SJCRH30 (cell line): ENCODE measurements at places on chromosomes 3 and 15. TPM values are rescaled to one million over a fixed set of nuclear protein-coding genes. Genes with fewer than 3 reads are reported as not detected.
A peak's percentile ranks its signal among the peaks of the same experiment; 100 is the strongest.

DNA sequence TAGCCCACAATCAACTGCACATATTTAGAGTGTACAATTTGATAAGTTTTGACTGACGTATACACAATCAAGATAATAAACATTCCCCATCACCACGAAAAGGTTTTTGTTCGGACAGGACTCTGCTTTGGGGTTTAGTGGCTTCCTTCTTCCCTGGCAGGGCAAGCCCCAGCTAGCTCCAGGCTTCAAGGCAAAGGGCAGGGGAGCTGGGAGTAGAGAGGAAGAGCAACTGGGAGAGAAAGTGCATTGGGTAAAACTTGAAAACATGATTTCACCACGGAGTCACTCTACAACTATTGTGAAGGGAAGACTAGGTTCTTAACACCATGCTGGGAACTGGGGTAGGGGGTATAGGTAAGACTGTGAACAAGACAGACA lies 185.1 kb upstream of the UBE2E1 start:
- no peak for DNase-seq

- no peak for DNase-seq
Measured at GRCh38 chr15:73996939-73997338, 2.4 kb downstream of the PML start.

DNA sequence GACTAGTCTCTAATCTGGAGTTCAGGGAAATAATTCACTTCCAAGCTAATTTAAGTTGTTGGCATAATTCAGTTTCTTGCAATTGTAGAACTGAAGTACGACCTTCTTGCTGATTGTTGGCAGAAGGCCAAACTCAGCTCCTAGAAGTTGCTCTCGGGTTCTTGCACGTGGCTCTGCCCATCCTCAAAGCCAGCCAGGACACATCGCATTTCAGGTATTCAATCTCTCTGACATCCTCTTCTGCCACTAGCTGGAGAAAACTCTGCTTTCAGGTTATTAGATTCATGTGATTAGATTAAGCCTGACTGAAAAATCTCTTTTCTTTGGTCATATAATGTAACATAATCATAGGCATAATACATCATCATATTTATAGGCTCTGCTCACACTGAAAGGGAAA lies 362.0 kb downstream of the ZPLD1 start:
- DNase-seq: peak; percentile 8

DNA sequence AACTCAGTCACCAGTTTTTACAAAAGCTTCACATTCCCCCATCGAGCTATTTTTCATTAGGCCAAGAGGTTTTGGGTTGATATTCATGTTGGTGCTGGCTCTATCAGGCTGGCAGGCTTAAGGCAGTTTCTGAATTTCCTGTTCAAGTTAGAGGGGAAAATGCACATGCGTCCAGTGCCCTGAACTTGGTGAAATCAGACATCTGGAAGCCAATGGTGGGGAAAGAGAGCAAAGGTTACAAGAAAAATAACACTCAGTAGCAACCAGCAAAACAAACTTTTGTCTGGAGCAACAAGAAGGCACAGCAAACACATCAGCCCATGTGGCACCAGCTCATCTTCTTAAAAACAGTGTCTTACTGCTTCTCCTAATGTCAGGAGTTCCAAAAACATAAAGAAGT lies 155.6 kb upstream of the TSC22D2 start:
- DNase-seq: no peak

DNA sequence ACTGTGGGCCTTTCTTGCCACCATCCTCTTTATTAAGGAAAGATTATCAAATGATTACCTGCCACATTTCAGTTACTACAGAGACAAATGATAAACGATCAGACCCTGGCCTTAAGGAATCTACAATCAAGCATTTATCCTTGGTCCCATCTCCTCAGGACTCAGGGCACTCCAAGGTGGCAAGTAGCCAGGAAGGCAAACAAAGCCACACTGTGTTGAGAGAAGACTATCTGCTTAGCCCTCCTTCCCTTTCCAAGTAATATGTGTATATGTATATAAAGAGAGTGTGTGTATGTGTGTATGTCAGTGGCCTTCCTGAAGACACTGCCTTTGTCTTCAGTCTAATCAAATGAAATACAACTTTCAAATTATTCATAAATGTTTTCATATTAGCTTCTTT lies 490.1 kb upstream of the ATP11B start:
- DNase-seq: peak; percentile 13

- DNase-seq: no peak
Measured at GRCh38 chr3:148642214-148642613, 55.5 kb upstream of the AGTR1 start.

DNA sequence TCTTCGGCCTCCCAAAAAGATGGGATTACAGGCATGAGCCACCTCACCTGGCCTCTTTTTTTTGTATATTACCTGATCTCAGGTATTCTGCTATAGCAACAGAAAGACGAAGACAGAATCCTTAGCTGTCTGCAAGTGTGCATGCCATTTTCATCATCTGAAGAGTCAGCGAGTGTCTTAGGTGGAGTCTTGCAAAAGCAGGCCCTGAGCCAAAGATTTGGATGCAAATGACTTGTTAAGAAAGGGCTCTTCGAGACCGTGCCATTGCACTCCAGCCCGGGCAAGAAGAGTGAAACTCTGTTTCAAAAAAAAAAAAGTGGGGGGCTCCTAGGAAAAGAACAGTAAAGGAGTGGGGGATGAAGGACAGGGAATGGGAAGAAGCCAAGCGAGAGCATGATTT lies 10.2 kb upstream of the TRIM69 start:
- no peak for DNase-seq

- DNase-seq: peak; percentile 35
Measured at GRCh38 chr3:33439546-33440327, 468 bp downstream of the UBP1 start.

DNA sequence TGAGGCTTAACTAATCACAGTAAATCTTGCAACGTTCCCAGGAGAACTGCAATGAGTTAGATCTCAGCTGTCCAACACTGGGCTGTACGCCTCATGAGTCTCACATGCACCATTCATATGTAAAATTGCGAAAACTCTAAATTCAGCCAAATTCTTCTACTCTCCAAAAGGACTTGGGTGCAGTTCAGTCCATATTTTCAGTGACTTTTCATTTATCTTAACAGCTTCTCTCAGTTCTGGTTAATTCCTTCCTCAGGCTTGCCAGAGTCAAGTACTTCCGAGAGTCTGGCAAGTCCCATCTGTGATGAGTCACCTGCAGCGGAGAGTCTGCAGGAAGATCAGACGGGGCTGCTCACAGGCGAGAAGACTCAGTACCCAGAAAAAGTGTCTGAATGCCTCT lies 11.5 kb downstream of the CCDC80 start:
- DNase-seq: no peak

DNA sequence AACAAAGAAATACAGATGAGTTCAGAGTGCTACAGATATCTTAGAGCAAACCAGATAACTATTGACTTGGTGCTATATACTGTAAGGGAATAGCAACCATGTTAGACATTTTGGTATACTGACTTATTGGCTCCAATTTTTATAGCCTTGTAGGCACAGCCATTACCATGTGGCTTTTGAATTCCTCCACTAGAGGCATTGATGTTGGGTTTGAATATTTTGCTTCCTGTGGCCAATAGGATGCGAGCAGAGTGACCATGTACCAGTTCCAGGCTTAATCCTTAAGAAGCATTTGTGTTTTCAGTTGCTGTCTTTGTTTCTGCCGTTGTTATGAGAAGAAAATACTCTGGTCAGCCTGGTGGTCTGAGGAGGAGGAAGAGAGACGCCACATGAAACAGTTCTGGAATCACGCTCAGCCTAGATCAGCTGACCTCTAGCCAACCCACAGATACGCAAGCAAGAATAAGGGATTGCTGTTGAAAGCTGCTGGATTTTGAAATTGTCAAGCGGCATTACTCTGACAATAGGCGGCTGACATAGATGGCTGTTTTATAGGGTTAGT lies 109.4 kb upstream of the TNIK start:
- DNase-seq: no peak

- no peak for DNase-seq
Measured at GRCh38 chr3:168914662-168915061, 748.9 kb downstream of the MECOM start.

GRCh38 chr3:158774965-158775364 lies 26.9 kb upstream of the MFSD1 start:
- no peak for DNase-seq

GRCh38 chr3:150302246-150302645 lies 105.9 kb upstream of the TSC22D2 start:
- DNase-seq: no peak

- DNase-seq: peak; percentile 47
Measured at GRCh38 chr15:75347222-75348033, 589 bp downstream of the NEIL1 start.

GRCh38 chr3:27554706-27555105 lies 70.5 kb upstream of the SLC4A7 start:
- no peak for DNase-seq

- DNase-seq: no peak
Measured at GRCh38 chr3:58116161-58116955, 94.4 kb downstream of the DNASE1L3 start.

DNA sequence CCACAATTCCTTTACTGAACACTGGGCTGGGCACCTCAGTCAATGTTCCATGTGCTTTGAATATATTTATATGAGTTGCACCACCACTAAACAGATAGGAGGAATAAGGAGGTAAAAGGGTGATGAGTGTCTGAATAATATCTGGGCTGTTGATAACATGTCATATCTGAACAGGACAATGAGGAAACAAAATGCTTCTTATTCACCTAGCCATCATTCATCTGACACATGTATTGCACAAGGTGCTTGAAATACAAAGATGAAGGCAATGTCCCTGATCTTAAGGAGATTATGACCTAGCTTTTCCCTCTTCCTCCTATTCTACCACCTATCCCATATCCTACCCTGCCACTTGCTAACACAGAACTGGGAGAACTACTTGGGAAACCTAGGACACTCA lies 8.0 kb upstream of the CERS3 start:
- no peak for DNase-seq

GRCh38 chr3:54481606-54482365 lies 359.4 kb downstream of the CACNA2D3 start:
- DNase-seq: no peak

GRCh38 chr3:157542711-157543500 lies 39.7 kb upstream of the VEPH1 start:
- DNase-seq: no peak

DNA sequence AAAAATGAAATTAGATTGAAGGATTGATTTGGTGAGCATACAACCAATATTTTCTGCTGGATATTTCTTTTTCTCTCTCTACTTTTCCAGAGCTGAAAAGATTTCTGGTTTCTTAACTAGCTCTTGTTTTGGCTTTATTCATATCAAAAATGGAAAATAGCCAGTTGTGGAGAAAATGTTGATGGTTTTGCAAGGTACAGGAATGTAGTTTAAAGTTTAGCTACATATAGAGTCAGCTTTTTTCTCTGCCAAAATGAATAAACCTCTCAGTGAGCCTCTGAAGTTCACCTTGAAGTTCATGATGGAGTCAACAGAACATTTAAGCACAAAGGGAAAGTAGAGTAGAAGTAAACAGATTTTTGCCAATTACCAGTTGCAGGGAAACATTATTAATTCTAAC lies 720.5 kb upstream of the ALCAM start:
- no peak for DNase-seq

- DNase-seq: peak; percentile 78
Measured at GRCh38 chr15:70526221-70526973, 237.0 kb downstream of the UACA start.

GRCh38 chr15:89521605-89522004 lies 25.2 kb upstream of the RHCG start:
- no peak for DNase-seq

DNA sequence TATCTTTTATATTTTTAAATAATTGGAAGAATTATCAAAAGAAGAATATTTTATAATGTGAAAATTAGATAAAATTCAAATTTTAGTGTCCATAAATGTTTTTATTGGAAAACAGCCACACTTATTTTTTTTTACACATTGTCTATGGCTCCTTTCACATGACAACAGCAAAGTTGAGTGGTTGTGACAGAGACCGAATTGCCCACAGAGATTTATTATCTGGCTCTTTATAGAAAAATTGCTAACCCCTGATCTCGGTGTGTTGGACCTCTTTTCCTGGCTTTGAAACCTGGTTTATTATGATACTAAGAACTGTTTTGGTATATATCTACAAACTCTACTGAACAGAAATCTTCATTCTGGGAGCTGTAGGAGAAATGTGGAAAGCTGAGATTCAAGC lies 269.1 kb upstream of the UMPS start:
- no peak for DNase-seq

DNA sequence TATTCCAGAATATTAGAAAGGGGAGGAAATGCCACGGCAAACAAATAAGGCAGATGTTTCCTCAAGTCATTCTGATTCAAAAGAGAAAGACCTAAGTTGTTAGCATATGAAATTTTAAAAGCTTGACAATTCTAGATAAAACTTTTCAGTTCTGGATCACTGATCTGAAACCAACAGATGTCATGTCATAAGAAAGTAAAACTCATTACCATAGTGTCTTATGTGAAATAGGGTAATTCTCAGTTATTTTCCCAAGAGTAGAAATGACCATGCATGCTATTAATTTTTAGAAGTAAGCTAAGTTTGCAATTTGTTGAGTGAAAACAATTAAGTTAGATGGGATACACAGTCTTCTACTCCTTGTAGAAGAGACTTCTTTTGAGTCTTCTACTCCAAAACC lies 630.3 kb downstream of the NAALADL2 start:
- no peak for DNase-seq

DNA sequence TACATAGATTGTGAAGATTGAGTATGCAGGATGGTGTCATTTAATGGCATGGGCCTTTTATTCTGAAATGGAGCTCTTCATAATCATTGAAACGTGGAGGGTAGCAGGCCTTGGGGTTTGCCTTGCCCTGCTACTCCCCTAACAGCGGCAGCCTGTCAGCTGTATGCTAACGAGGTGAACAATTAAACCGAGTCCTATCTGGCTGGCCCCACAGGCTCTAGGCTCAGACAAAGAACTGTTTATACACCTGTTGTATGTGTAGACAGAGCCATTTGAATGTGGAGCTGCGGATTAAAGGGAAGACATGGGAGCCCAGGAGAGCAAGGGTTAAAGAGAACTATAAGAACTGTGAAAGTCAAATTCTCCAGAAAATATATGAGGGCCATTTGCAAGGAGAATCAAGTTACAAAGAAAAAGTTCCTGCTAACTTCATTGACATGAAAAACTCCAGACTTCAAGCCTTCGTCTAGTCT lies 116.7 kb upstream of the CGNL1 start:
- DNase-seq: peak; percentile 97

- no peak for DNase-seq
Measured at GRCh38 chr3:64011685-64012084, 11.6 kb downstream of the PSMD6 start.

DNA sequence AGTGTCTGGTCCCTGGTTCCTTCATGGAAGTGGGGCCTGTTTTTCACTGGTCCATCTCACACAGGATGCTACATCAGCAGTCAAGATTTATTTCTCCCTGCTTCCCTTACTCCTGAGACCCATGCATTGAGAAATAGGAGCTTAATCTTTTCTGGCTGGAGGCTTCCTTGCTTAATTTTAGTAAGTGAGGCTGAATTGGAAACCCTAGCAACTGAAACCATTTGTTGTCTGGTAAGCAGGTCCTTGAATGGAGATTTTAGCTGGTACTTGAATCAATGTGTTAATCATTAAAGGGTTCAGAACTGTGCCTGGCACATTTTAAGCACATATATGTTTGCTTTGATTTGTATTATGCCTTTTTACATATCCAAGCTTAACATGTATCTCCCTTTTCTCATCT lies 20.2 kb upstream of the MEF2A start:
- DNase-seq: no peak

CIP2A gene
- 105 and 129 TPM in 2 replicates for total RNA-seq

PCOLCE2 gene
- 12.3 and 16.7 TPM in 2 replicates for total RNA-seq

TOP2B gene
- 231 and 247 TPM in 2 replicates for total RNA-seq

CCDC33 gene
- total RNA-seq: 0.38 and 1.2 TPM in 2 replicates

LRTM1 gene
- 0.38 and 0.56 TPM in 2 replicates for total RNA-seq

C15orf62 gene
- 0.10 and 0.14 TPM in 2 replicates for total RNA-seq

TERC gene
- total RNA-seq: 20.6 and 62.1 TPM in 2 replicates

CHP1 gene
- 86.6 and 87.9 TPM in 2 replicates for total RNA-seq

CORO2B gene
- not detected in 2 replicates for total RNA-seq

LMAN1L gene
- total RNA-seq: not detected in 2 replicates

MST1 gene
- 0.84 and 3.3 TPM in 2 replicates for total RNA-seq
